ENCODE measurements at places on chromosomes 12 and 14. TPM values are rescaled to one million over a fixed set of nuclear protein-coding genes. Genes with fewer than 3 reads are reported as not detected.

FAM90A1 gene
- total RNA-seq = 0.09 TPM

SLC2A14 gene
- total RNA-seq = 2.3 TPM

- no peak for DNase-seq
Measured at GRCh38 chr12:108930155-108930554, 50.3 kb downstream of the DAO start.

GRCh38 chr12:80553316-80553715, 109.3 kb downstream of the PTPRQ start:
- no peak for DNase-seq

GRCh38 chr14:87966816-87967215, 26.2 kb downstream of the GALC start:
- no peak for DNase-seq

GRCh38 chr14:54123841-54124240, 167.2 kb upstream of the BMP4 start:
- no peak for DNase-seq

DNA sequence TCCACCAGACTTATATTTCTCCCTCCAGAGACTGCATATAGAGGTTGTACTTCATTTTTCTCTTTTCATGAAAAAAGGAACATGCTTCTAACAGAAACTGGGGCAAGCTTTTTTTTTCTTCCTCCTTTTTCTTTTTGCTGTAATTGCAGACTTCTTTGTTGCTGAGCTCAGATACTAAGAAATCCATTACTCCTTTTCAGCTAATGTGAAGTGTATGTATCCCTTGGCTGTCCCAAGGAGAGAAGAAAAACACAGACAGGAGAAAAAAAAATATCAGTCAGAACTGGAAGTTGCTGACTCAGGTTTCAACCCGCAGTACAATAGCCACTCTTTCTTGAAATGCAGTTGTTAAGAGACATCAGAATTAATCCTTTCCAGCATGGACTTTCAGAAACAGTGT, 1248.4 kb downstream of the LRFN5 start:
- no peak for DNase-seq

GRCh38 chr12:124169577-124170284, 125.2 kb upstream of the RFLNA start:
- DNase-seq = no peak

DNA sequence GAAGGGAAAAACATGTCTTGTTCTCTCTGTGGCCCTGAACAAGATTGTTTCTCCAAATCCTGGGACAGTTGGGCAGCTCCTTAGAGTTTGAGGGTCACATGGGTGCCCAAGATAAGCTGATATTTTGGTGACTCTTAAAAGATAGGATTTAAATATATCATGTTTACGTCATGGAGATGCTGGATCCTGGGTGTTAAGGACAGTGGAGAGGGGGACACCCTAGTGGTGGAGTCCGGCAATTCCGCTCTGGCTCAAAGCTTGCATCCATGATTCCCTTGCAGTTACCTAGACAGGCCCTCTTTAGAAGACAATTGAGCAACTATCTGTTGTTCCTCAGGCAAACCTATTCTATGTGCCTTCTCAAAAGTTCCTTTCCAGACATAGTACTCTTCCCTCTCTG, 101.8 kb downstream of the CMKLR1 start:
- no peak for DNase-seq

DNA sequence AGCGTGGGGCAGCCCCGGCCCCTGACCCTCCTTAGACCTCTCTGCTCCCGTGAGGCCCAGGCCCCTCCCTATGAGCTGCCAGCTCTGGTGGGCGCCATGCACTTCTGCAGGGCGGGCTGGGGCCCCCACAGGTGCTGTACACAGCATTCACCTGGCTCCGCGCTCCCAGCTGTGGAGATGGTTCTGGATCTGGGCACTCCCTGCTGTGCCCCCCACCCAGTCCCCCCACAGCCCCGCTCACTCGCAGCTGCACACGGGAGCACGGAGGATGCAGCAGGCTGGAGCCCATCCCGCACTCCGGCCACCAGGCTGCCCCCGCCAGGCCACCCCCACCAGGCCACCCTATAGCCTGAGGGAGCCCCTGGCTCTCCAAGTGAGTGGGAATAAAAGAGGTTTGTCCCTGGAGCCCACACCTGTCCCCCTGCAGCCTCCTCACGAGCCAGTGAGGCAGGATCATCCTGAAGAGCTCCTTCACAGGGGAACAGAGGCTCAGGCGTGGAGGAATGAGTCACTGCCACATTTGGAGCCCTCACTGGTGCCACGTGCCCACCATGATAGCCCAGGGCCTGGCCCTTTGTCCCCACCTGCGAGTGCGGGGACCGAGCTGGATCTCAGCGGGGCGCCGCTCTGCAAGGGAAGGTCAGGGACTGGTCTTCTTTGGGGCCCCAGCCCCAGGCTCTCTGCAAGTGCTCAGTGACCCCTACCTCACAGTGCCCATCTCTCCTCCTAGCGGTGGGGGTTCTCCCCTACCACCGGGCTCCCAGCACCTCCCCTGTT, 1.9 kb downstream of the ADSS1 start:
- no peak for DNase-seq

GRCh38 chr12:127559349-127560040, 707.5 kb upstream of the TMEM132C start:
- peak; percentile 10 for DNase-seq

- DNase-seq = no peak
Measured at GRCh38 chr12:14249368-14249767, 116.1 kb upstream of the ATF7IP start.

- no peak for DNase-seq
Measured at GRCh38 chr12:12070674-12071656, at the start of gene BCL2L14. BCL2L14 (plus strand) TSS chr12:12070939; CDS start chr12:12079306, 8,367 bp downstream.

- peak; percentile 57 for DNase-seq
Measured at GRCh38 chr14:56686416-56686815, 106.8 kb downstream of the TMEM260 start.

DNA sequence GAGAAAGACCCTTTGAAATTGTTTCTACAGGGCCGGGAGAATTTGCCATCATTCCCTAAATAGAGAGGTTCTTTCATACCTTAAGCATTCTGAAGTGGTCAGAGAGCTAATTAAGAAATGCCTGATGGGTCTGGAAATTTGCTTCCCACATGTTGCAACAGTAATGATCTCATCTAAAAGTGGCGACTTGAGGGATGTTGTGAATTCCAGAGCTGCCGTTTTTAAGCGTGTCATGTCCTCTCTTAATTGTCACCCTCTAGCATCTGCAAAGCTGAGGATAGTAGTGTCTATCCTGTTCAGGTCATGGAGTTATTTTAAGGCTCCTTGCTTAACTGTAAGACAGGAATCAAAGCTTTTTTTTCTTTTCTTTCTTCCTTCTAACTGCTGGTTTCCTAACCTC, 60.4 kb downstream of the FOS start:
- DNase-seq = no peak

- no peak for DNase-seq
Measured at GRCh38 chr12:107515446-107515958, 170.1 kb upstream of the PWP1 start.

- no peak for DNase-seq
Measured at GRCh38 chr14:100168506-100168905, 9.1 kb upstream of the DEGS2 start.

- no peak for DNase-seq
Measured at GRCh38 chr12:110088936-110089335, 35.2 kb upstream of the IFT81 start.

- DNase-seq = peak; percentile 19
Measured at GRCh38 chr12:1131811-1132224, 140.8 kb downstream of the ERC1 start.

Measured in cerebellum (tissue), 4 donors.